ENCODE measurements at places on chromosomes 4 and X. TPM values are rescaled to one million over a fixed set of nuclear protein-coding genes. Genes with fewer than 3 reads are reported as not detected.

Gene RASSF6
- not detected for total RNA-seq

Gene RAP1GDS1
- 96.5 TPM for total RNA-seq

Gene SERPINA7
- not detected for total RNA-seq

Gene LRP2BP
- 4.9 TPM for total RNA-seq

Gene MAGEB10
- total RNA-seq: not detected

Gene RIPPLY1
- 0.40 TPM for total RNA-seq

GRCh38 chrX:116357329-116357728, 79.1 kb upstream of the SLC6A14 start:
- no peak for DNase-seq

DNA sequence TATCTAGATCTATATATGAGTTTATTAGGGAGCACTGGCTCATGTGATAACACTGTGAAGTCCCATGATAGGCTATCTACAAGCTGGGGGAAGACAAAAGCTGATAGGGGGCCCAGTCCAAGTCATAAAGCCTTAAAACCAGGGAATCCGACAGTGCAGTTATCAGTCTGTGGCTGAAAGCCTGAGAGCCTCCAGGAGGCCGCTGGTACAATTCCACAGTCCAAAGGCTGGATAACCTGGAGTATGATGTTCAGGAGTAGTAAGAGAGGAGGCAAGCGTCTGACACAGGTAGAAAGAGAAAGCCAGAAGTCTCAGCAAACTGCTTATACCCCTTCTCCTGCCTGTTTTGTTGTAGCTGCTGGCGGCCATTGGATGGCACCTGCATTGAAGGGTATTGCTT, 177.6 kb upstream of the SPRY1 start:
- DNase-seq: no peak

DNA sequence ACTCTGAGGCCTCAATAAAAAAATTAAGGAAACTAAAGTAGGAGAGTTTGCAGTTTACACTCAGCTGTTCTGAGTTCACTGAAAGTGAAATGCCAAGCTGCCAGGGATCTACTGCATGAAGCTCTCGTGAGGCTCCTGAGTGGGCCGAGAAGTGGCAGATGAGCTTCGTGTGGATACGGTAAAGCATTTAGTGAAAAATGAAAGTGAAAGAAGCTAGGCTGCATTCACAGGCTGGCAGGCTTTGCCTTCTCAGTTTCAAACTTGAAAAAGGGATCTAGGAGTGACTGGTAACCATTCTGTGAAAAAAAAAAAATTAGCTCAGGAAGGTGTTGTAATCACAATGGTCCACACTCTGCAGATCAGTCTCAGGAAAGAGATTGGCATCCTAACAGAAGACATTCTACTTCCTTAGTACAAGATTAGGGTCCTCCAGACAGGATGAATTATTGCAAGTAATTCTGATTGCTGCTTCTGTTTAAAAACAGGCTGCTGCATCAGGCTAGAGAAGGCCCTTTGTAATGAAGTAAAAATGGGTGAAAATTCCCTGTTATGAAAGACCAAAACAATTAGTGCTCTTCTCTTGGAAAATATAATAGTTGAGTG, 679.9 kb downstream of the RPA4 start:
- DNase-seq: peak; percentile 55

DNA sequence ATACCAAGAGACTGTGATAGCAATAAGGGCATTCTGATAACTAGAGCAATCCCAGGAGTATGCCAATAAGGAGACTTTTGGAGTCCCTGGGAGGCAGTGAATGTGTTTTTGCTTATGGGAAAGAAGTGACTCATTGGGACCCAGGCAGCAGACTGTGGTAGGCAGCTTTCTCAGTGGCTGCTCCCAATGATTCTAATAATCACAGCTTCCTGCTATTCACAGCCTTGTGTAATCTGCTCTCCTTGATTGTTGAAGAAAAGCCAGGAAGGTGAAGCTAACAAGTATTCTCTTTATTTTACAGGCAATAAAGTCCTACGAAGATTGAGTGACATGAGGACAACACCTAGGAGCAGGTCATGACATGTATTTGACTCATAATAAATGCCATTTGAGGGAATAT, 70.3 kb upstream of the DDX60 start:
- DNase-seq: no peak

DNA sequence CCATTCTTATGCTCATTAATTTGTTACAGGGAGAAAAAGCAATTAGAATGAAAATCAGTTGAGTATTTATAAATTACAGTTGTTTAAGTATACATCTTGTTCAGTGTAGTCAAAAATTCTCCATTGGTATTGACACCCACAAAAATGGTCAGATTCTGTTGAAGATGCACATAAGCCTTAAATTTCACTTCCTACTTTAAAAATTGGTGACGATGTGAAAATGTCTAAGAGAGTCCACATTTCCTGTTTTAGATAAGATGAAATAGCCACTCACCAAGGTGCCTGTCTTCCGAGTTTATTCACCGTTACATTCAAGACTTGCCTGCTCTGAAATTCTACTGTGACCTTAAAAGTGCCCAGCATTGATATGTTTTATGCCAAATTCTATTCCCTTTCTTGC, 93.6 kb downstream of the GPR143 start:
- no peak for DNase-seq

DNA sequence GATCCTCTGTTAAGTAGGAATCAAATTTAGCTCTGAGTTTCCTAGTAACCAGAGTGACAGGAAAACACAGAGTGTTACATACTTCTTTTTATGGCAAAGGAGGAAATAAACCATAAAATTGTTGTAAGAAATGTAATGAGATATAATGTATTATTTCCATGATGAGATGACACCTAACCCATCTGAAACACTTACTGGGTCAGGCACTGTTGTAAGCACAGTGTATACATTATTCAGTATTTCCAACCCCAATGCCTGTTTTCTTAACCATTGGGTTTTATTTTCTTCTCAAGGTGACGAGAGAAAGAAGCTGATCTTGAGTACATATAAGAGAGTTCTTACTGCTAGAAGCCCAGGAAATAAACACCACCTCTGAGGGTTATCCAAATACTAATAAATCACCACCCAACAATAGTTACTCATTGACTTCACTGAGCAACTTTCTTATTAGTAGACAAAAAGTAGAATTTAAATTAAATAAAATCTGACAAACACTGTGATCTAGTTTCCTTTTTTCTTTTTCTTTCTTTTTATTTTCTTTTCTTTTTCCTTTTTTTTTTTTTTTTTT, 4.2 kb upstream of the ENAM start:
- DNase-seq: no peak

- DNase-seq: no peak
Measured at GRCh38 chr4:15935504-15936402, 2.8 kb downstream of the FGFBP1 start.

- no peak for DNase-seq
Measured at GRCh38 chrX:112761242-112762207, 79.1 kb downstream of the AMOT start.

GRCh38 chr4:89365776-89366175, 58.2 kb upstream of the GPRIN3 start:
- DNase-seq: no peak

DNA sequence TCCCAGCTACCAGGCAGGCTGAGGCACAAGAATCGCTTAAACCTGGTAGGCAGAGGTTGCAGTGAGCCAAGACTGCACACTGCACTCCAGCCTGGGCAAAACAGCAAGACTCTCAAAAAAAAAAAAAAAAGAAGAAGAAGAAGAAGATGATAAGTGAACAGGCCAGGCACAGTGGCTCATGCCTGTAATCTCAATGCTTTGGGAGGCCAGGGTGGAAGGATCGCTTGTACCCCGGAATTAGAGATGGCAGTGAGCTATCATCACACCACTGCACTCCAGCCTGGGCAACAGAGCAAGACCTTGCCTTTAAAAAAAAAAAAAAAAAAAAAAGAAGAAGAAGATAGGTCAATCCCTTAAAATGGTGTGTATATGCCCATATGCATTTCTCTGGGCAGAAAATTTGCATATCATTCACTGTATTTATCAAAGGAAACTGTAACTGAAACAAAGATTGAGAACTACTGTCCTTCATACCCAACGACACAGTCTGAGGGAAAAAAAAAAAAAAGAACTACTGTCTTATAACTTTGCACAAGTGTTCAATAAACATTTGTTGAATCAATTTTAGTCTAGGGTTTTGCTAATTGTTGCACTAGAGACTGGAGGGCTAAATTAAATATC, 2.3 kb downstream of the RFC1 start:
- DNase-seq: no peak

GRCh38 chr4:119321921-119322687, at the start of gene FABP2:
Gene FABP2 (minus strand): TSS chr4:119322138. CDS start chr4:119322102, 36 bp downstream.
- DNase-seq: no peak

- DNase-seq: no peak
Measured at GRCh38 chr4:109407027-109407737, 26.4 kb upstream of the SEC24B start.

DNA sequence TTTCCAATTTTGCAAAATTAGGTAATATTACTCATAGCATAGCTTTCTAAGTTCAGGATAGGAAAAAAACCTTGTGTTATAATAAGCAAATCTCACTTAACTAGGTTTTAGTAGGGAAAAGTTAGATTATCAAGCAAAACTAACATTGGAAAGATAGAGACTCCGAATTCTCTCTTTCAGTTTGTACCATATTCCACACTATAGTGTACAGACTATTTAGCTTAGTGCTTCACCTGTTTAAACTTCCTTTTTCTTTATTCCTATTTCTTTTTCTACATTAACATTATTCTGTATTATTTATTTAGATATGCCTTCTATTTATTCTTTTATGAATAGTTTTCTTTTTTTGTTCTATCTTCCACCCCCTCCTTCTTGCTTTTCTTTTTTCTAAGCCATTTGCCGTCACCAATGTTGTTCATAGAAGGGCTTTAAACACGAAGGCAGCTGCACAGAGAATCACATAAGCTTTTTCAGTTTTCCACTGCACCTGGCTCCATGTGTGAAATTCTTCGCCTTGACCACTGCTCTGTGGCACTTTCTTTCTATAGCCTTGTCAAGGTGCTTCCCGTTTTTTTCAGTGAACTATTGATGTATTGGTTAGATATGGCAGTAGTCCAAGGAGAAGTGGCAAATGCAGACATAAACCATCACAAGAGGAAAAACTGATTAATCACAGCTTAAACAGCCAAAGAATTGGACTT, 8.5 kb downstream of the PCDH10 start:
- no peak for DNase-seq

DNA sequence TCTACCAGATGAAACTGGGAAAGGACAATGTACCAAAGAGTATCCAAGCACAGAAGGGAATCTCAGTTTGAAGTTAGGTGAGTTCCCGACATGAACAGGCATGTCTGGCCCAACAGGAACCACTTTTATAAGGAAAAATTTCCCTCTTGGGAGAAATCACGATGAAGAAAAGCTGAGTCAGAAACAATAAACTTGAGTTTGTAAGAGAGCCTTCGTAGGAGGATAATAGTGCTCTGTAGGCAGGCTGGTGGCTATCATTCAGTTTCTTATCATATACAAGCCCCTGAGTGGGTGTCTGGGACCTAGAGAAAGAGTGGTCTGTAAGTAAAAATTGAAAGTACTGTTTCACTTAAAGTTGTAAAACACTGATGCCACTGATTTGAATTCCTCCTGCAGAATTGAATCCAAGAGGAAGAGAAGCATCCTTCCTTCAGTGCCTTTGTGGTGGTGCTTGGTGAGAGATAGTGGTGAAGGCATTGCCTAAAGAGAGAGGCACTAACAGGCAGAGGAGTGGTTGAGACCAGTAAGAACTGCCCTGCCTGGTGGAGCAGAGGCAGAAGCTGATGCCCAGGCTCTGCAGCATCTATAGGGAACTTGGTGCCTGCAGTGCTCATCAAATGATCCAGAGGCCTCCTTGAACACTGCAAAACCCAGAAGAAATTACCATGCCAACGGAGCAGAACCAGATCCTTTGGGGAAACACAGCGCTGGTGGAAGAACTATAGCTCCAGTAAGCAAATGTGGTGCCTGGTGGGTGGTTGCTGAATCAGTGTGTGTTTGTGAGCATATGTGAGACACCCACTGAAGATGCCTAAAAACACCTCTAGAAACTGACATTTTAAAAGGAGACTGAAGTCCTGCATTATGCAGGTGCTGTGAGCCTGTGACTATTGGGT, 31.7 kb upstream of the METAP1 start:
- DNase-seq: no peak

Measured in sciatic nerve (tissue), 2 donors.